Uterus (tissue), 4 donors: ENCODE measurements at places on chromosomes 1 and 21.

- DNase-seq: no peak
Observed at GRCh38 chr21:29305561-29305960, 6.8 kb downstream of the BACH1 start.

DNA sequence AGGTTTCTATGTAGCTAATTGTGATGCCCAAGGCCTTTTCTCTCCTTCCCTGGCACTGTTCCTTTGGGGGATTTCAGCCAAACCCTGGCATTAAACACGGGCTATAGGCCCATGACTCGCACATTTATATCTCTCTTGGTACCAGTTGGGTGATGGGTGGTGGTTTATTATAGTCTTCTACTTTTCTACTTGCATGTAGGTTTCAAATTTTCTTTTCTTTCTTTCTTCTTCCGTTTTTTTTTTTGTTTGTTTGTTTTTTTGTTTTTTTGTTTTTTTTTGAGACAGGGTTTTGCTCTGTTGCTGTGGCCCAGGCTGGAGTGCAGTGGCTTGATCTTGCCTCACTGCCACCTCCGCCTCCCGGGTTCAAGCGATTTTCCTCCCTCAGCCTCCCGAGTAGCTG is 1.1 kb downstream of the IL10RB start:
- no peak for DNase-seq

GRCh38 chr1:202654079-202654478 is 56.2 kb downstream of the SYT2 start:
- no peak for DNase-seq

DNA sequence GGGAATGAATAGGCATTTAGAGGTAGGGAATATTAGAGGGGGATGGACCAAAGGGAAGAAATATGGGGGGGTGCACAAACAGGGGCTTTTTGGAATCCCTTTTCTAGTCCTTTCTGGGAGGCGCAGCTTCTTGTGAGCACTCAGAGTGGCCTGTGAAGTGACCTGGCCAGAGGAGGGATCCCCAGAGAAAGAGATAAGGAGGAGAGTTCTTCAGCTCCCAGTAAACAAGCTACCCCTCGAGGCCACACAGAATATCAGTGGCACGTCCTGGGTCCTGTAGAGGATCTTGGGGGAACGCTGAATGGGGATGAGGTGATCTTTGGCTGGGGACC is 19.4 kb downstream of the VANGL2 start:
- DNase-seq: no peak

- DNase-seq: no peak
Observed at GRCh38 chr1:27589841-27590426, 14.0 kb downstream of the AHDC1 start.

- no peak for DNase-seq
Observed at GRCh38 chr1:155004352-155005075, 1.9 kb downstream of the ZBTB7B start.

DNA sequence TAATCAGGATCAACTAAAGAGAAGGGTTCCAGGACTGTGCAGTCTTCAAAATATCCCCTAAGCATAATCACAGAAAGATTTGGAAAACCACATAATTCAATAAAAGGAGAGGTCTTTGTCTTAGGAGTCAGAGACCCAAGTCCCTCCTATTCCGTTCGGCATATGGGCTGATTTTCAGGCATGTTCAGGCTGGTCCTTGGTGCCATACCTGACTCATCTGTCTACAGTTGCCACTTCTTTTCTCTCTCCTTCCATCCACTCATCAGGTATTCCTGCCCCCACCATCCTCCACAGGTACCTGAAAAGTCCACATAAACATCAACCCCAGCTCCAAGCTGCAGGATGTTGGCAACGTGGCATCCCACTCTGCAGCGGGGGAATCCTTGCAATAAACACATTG is 29.7 kb upstream of the RPL11 start:
- no peak for DNase-seq

DNA sequence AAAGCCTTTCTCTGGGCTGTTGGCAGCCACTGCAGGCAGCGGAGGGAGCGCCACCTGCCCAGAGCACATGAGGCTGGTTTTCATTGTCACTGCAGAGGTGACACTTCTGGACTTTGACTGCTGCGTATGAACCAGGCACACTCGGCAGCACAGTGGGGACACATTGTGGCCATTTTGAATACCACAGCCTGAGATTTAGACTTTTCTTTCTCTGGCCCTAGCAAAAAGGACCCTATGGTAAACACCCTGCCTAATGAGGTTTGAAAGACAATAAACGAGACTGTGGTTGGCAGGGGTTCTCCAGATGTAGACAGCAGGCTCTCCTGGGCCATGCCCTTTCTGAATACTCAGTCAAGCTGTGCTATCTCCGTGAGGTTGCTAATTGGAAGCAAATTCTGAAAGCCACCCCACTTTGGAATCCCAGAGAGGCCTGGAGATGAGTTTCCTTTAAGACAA is 12.0 kb upstream of the KCNE2 start:
- no peak for DNase-seq

DNA sequence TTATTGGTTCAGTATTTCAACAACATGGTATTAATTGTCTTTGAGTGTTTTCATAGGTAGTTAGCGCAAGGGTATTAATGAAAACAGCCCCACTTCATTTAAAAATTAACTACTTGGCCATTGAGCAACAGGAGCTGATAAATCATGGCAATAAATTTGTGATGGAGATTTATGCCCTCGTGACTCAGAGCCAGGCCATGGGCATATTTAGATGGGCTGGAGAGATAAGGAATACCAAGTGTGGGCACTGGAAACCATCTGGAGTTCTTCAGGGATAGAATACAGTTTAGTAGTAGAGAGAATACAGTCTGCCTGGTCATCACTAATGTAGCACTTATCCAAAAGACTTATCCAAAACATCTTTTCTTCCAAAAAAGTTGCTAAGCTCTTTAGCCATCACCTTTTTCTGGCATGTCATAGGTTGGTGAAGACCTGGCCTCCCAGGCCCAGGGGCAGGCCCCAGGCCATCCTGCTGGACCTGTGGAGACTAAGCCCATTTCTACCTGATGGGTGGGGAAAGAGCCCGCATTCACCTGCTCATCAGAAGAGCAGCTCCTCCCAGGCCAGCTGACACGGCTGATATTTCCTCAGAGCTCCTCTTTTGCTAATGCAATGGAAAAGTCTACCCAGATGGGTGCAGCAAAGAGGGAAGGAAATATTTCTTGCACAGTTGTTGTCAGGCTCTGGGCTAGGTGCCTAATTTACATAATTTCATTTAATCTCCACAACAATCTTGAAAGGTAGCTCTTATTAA is 238.0 kb downstream of the TM2D1 start:
- no peak for DNase-seq

GRCh38 chr1:166221316-166221715 is 54.5 kb upstream of the FAM78B start:
- no peak for DNase-seq

- no peak for DNase-seq
Observed at GRCh38 chr21:31678478-31678877, 19.0 kb downstream of the SOD1 start.
